ENCODE measurements at places on chromosomes 7 and 10. TPM values are rescaled to one million over a fixed set of nuclear protein-coding genes. Genes with fewer than 3 reads are reported as not detected.

DNA sequence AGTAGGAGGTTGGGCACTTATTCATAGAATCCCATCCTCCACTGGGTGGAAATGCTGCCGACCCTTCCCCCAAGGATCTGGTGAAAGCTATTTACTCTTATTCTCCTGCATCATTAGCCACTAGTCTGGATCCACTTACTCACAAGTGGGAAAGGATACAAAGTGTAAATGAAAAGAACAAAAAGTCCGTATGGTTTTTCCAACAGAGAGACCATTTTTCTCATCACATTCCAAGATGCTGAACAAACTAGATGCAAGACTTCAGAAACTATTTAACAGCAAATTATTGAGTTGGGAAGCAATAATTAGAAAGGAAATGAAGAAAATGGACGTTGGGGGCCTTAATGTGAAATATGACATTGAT lies 242.4 kb upstream of the GLI3 start:
- DNase-seq, result no peak

DNA sequence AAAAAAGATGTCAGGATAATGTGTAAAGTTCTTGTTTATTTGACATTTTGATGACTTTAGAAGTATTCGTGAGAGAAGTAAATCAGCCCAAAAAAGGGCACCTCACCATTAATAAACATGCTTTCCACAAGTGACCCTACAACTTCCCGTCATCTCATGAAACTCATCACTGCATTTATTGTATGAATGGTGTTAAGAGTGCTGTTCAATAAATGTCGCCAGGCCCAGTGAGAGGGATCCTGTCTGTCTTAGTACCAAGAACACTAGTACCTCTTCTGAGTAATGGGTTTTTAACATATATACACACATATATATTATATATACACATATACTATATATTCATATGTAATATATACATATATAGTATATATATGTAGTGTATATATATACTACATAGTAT lies 61.9 kb downstream of the TMEM26 start:
- no peak for DNase-seq

- DNase-seq, result no peak
Observed at GRCh38 chr7:118003476-118003875, 130.2 kb upstream of the CTTNBP2 start.

Gene CDNF
- 1.0 TPM for total RNA-seq

GRCh38 chr7:70704831-70705346 lies 427.1 kb upstream of the GALNT17 start:
- no peak for DNase-seq
